ENCODE measurements at places on chromosomes 3 and 15.

DNA sequence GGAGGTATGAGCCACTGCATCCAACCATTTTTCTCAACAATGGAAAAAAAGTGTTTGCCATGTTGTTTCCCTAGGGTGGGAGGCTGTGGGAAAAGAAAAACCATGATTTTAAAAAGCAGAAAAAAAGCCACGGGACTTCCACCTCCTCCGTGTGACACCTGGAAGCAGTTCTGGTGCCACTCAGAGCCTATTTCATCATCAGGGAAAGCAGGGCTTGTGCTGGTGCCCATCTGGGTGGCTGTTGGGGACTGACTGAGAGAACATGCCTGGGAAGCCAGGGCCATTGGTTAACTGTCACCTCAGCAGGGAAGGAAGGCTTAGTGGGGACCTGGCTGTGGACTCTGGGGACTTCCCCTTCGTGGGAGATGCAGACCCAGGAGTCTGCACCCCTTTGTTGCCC lies 7.3 kb downstream of the RNU5B-1 start:
- DNase-seq: no peak

- peak; percentile 18 for DNase-seq
Measured at GRCh38 chr3:176430244-176431037, 766.8 kb downstream of the TBL1XR1 start.

- no peak for DNase-seq
Measured at GRCh38 chr15:82134461-82134860, 88.6 kb upstream of the MEX3B start.

DNA sequence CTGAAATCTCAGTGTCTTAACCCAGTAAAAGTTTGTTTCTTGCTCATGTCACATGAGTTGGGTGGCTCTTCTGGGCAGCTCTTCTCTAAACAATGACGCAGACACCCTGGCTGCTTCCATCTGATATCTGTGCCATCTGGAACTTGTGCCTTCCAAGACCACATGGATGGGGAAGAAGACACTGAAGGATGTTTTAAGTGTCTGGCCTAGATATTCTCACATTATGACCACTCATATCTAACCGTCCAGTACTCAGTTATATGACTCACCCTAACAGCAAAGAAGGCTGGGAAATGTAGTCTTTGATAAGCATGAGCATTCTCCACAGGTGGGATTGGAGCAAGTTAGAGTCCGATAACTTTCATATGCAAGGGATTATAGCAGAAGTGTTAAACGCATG lies 66.4 kb downstream of the RYR3 start:
- DNase-seq: no peak

DNA sequence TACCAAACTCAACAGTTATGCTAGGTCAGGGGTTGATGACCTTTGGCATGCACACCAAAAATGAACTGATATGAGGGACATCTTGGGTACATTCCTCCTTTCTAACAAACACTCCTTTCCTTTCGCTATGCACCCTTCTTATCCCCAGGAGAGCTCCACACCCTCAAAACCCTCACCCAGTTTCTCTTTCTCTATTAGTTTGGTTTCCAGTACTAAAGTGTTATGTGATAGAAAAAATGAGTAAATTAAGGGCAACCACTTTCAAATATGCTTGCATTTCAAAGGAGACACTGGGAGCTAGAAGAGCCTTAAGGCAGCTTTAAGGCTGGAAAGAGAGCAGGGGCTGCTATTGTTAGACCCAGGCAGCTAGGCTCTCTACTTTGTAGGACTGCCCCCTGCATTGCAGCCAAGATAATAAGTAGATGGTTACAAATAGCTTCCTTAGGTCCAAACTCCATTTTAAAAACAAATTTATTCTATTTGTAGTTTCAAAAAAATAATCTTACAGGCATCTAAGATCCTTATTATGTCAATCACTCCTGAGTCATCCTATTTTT lies 244.3 kb downstream of the ZIC1 start:
- DNase-seq: no peak

GRCh38 chr3:52394751-52395502 lies 50.0 kb downstream of the SEMA3G start:
- peak; percentile 12 for DNase-seq

DNA sequence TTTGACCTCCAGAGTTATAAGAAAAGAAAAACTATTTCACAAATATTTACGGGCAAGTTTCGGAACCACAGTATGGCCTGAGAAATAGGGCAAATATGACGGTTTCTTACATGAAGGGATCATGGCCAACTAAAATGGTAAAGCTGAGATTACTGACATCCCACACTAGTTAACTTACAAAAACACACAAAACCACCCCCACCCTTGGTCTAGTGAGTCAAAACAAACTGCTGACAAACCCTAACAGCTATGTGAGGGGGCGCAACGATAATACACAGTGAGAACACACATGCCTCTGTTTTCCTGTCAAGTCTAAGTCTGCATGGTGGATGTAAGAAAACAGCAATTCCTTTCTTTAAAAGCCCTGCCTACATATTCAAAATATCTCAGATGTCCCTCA lies 32.3 kb downstream of the CBLB start:
- DNase-seq: no peak

DNA sequence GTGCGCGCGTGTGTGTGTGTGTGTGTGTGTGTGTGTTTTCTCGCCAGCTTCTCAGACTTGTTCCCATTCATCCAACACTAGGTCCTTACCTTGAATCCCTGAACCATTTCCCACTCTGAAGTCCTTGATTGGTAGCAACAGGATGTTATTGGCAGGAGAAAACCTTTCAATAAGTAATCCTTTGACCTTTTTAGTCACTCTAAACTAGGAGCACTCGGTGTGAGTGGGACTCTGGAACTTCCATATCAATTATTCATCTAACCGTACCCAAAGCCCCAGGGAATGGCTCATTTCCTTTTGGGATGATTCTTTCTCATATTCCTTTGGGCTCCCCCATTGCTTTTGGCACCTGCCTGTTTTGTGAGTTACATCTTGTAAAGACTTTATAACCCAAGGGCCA lies 140.2 kb upstream of the SPRED1 start:
- no peak for DNase-seq

DNA sequence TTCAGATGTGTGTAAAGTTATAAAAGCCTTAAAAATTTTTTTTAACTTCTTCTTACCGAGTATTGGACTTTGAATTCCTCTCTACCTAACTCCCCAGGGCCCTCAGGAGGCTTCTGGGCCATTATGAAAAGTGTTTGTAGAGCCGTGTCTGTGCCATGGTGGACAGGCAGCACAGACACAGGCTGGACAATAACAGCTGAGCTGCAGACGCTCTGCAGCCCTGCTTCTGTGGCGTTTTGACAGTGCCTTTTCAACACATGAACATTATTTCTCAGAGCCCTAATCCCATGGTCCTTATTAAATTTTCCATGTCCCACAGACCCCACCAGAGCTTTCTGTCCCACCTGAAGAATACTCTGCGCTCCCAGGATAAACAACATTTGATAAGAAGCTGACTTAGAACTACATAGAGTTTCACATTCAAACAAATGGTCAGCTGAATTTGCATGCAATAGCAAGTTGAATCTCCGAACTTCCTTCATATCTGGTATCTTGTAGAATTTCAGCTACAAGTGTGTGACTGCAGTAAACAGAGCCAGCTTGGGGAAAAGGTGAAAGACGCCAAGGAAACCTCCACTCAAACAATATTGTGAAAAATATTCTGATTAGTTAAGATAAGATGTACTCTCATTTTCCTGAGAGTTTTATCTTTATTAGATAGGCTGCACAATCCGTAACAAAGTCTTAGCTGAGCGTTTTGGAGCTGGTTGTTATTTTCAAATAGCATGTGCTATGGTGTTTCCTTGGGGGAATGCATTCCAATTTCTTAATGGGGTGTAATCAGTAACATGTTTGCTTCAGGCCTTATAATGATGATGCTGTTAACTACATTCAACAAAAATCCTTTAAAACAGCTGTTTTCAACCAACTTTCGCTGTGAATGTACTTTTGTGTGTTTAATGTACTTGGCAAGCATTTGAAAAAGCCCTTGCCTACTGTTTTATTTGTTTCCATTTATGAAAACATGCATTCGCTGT lies 378.2 kb downstream of the MECOM start:
- no peak for DNase-seq

GRCh38 chr3:161567577-161568361 lies 71.2 kb downstream of the OTOL1 start:
- no peak for DNase-seq

- DNase-seq: no peak
Measured at GRCh38 chr3:184289426-184289938, 9.6 kb upstream of the PSMD2 start.
